Stimulated activated CD8-positive, alpha-beta memory T cell treated with anti-CD3 and anti-CD28 coated beads, Interleukin-4, amount 100 ng/mL, for 4 hours (primary cell): ENCODE measurements at places on chromosomes 4 and X.

DNA sequence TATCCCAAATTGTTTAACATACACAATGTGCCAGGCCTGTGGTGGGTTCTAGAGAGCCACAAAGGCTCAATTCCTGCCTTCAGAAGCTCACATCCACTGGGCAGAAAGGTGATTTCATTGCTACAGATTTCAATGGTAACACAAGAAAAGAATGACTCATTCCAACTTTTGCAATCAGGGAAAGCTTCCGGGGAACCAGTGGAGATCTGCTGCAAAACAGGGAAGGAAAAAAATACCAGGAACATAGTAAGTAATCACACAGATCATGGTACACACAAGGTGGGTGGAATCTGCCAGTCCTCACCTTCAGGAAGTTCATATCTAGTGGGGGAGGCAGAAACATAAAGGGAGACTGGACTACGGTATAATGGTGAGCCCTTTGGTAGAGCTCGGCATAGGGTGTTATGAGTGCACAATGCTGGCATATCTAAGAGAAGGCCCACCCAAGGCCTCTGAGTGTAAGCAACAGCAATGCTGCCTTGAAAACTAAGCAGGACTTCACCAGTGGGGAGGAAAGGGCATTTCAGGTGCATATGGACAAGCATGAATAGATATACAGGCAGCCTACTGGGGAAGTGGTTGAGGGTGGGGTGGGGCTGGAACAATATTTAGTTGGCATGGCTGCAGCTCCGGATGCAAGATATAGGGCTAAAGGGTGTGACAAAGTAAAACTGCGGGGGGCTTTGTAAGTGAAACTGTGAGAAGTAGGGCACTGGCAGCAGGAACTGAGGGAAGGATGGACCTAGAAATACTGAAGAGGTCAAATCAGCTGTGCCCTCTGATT, 24.2 kb downstream of the GPRIN3 start:
- DNase-seq: no peak

- no peak for DNase-seq
Measured at GRCh38 chr4:95377366-95377900, 171.3 kb downstream of the UNC5C start.

- no peak for DNase-seq
Measured at GRCh38 chr4:1199556-1200331, 27.4 kb upstream of the SPON2 start.

GRCh38 chr4:176824645-176825366, 32.1 kb upstream of the VEGFC start:
- DNase-seq: no peak

- DNase-seq: no peak
Measured at GRCh38 chr4:143163614-143164013, 21.1 kb upstream of the USP38 start.

DNA sequence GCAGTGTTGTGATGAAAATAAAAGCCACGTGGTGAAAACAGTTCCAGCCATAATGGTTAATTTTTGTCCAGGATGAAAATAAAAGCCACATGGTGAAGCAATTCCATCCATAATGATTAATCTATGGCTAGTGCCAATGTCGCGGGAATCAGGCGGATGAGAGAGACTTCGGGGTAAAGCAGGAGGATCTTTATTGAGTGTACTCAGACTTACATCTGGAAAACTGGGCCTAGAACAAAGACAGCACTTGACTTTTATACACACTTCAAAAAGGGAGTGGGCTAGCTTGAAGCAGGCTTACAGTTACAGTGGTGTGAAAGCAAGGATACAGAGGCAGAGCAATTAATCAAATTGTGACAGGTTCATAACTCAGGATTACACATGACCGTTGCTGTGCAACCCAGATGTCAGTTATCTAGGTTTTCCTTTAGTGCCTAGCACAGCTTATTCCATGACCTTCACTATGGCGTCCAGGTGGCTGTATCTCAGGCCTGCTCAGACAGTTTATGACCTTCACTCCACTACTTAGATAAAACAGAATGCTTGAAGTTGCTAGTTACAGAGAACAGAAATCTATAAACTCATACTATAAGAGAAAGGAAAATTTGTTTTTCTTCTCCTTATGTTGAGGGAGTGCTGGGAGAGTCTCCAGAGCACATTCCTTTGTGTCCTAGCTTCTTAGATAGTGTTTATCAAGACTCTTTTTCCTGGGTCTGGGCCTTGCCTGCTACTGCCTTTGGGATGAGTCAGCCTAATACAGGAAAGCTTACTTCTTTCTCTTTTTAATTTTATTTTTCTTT, 5.9 kb upstream of the PLA2G12A start:
- no peak for DNase-seq

GRCh38 chr4:159252491-159252890, 149.6 kb downstream of the RAPGEF2 start:
- DNase-seq: no peak

DNA sequence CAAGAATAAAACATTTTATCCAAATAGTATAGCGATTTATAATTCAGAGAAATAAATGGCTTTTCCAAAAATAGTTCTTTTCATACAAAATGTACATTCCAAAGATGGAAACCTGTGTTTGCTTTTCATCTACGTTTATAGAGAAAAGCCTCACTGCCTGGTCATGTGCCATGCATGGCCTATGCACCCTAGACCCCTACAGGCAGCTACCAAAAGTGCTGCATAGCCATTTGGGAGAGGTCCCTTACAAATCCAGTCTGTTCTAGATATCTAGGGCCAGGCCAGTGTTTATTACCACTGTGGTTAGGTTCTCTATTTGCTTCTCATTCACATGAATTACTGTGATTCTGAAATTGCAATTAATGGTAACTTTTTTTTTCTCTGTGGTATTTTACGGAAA, 17.2 kb downstream of the HMGB2 start:
- DNase-seq: no peak

DNA sequence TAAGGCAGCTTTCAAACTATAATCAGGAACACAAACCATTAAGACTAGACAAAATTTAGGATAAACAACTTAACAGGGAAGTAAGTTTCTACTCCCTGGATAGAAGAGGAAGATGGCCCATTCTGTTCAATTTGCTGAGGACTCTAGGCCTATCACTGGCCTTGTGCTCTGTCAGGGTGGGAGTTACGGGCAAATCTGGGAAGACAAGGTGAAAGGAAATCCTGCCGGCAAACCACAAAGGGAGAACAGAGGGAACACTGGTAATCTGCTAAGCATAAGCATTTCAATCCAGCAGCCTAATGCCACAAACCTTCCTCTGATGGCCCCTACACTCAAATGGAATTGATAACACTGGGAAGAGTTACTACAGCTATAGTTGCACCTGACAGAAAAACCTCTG, 8.3 kb downstream of the GPR82 start:
- DNase-seq: no peak

GRCh38 chr4:108244606-108245005, 75.9 kb upstream of the LEF1 start:
- no peak for DNase-seq

DNA sequence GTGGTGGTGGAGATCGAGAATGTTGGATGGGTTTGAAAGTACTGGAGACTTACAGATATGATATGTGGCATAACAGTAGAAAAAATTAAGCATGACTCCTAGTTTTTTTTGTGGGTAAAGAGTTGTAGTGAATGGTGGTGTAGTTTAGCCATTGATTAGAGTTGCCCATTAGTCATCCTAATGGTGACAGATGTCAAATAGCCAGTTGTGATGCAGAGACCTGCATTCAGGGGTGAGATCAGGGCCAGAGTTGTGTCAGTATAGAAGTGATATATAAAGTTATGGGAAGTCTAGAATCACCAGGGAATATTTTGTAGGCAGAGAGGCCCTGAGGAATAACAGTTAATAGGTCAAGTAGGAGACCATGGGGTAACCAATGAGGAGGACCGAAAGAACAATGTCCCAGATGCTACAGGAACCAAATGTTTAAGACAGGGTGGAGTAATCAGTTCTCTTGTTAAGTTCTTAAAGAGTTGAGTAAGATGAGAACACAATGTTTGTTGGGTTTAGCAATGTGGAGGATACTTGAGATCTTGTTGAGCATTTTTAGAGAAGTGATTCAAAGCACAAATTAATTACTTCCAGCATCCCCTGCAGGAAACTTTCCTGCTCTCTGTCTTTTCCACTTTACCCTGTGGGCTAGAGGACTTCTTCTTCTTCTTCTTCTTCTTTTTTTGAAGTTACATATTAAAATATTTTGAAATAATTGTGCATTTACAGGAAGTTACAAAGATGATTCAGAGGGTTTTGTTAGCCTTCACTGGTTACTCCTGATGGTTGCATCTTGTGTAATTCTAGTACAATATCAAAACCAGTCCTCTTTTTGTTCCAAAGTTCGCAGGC, 13.3 kb downstream of the SGMS2 start:
- DNase-seq: no peak

DNA sequence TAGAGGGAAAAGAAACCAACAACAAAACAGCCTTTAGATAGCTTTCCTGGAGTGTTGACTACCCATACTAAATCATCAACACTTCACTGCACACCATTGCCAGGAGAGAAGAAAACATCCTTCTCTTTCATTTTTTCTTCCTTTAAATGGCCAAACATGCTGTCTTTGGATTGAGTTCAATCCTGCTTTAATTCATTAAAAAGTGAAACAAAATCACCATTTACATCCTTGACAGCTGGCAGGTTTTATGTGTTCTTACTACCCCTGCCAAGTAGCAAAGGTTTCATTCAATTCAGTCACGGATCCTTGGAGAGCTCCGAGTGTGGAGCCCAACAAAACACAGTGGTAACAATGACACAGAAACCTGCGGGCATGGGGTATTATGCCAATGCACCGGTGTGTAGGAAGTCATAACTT, 568.3 kb downstream of the ANKRD50 start:
- DNase-seq: no peak

DNA sequence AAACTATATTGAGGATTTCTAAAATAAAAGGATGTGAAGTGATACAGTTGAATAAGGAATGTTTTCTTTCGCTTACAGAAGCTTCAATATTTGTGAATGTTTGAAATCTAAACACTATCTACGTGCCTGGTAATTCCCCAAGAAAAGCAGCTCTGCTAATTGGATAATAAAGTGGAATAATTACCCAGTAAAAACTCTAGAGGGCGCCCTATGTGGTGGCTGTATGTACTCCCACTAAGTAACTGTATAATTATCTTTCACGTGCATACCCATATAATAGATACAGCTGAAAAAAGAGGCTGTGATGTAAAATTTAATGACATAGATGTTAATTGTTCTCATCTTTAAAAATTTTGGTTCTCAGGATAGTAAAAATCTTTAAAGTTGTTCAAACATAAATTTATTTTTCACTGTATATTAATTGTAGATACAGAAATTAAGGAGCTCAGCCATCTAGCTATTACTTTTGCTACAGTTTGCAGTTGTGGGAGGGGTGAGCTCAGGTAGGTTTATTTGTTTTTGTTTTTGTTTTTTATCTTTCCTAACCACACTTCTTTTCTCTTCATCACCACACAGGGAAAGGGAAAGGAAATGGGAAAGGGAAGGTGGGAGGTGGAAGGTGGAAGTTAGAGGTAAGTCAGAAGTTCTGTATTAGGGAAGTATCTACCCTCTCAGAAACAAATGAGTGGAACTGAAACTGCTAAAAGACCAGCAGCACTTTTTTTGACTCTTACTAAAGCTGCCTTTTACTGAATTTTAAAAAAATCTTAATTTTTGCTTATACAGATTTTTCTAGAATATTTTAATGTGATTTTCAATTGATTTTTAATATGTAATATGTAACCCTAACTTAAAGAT, 151.7 kb upstream of the RPS6KA6 start:
- no peak for DNase-seq

DNA sequence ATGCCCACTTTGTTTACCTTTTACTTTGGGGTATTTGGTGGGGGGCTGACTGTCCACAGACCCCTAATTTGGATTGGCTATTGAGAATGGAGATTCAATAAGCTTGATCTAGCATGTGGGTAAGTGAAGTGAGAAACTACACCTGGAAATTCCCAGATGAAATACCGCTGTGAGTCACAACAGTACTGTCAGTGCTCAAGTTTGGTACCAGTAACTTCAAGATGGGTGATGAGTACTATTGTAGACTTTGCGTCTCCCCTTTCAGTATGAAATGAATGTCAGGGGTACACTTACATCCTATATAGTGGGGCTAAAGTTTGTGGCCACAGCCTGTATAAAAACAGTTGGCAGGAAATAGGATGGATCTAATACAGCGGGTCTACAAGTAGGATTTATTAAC, 33.3 kb downstream of the HMGN5 start:
- no peak for DNase-seq

GRCh38 chrX:13852001-13852695, 35.3 kb upstream of the GPM6B start:
- no peak for DNase-seq

GRCh38 chrX:23887451-23887850, 20.3 kb downstream of the APOO start:
- no peak for DNase-seq

DNA sequence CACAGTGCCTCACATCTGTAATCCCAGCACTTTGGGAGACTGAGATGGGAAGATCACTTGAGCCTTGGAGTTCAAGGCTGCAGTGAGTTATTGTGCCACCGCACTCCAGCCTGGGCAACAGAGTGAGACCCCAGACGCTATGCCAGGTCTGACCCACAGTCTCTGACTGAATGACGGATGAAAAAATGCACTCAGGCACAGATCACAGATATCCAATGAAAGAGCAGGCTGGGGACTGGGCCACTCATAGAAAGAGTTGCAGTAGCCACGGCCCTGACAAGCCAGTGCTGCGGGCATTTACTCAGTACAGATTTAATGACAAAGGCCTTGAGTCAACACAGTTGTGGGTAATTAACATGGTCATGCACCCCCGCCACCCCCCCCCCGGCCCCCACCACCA, 22.7 kb downstream of the NUDT6 start:
- no peak for DNase-seq

GRCh38 chrX:68175562-68175961, 257.7 kb downstream of the OPHN1 start:
- DNase-seq: no peak

GRCh38 chr4:165953181-165953580, 80.1 kb downstream of the TLL1 start:
- DNase-seq: no peak

DNA sequence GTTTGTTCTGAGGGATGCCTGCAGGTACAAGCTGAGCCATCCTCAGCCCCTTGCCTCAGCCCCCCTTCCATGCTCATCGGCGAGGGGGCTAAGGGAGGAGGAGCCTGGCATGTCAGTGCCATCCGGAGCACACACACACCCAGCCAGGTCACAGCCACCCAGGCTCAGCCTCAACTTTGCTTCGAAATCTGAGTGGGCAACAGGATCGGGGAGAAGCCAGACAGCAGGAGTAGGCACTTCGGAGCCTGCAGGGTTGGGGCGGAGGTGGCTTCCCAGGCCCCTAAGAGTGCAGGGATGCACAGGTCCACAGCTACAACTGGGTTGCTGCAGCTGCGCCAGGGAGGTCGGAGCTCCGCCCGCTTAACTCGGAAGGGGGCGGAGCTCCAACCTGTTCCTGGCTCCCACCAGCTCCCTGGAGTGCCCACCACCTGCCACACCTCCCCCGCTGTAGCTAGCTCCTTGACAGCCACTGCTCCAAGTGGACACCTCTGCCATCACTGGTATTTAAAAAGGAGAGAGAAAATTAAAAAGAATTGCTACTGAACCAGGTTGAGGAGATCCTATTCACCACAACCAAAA, 192.9 kb upstream of the GALNT7 start:
- DNase-seq: no peak
